Right kidney (tissue), 9 donors: ENCODE measurements at places on chromosomes 6 and 20.

DNA sequence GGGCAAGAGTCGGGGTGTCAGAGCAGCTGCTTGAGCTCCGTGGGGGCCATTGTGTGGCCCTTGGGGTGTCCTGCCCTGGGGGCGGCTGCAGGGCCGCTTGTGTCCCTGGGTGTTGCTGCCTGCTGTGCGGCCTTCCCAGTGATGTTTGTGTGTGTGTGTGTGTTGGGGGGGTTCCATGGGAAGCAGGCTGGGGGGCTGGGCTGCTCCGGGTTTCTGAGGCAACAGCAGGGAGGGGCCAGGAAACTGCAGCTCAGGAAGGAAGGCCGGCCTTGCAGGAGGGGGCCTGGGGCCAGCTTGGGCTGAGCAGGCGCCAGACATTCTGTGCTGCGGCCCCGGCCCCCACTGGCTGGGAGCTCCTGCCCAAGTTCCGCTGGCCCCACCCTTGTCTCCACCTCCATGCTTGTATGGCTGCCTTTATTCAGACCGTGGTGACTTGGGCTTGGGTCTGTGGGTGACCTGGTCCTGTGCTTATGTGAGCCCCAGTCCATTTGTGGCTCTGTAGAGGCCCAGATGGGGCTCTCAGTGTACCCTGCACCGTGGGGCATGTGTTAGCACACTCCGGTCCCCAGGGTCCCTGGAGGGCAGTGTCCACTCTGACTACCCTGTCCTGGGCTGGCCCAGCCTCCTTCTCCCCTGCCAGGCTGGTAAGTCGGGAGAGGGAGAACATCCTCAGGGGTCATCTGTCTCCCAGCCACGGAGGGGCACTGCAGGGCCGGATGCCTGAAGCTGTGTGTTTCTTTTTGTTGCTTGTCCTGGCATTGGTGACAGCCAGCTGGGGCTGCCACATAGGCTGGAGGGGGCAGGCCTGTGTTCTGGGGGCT, 4.6 kb upstream of the SOX18 start:
- peak; percentile 55 for DNase-seq

- no peak for DNase-seq
Observed at GRCh38 chr20:61460261-61461052, 208.4 kb downstream of the CDH4 start.

DNA sequence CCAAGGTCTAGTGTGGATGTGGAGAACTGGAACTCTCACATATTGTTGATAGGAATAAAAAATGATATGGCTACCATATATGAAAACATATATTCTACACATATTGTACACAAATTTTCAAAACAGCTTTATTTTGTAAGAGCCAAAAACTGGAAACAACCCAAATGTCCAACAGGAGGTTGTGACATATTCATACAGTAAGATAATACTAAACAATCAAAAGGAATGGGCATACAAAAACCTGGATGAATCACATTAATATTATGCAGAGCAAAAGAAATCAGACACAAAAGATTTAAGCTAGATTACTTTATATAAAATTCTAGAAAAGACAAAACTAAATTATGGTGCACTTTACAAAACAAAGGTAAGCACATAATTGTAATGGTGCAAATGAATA, 223.9 kb downstream of the SIM1 start:
- no peak for DNase-seq

- no peak for DNase-seq
Observed at GRCh38 chr6:5679691-5680090, 327.0 kb downstream of the NRN1 start.

DNA sequence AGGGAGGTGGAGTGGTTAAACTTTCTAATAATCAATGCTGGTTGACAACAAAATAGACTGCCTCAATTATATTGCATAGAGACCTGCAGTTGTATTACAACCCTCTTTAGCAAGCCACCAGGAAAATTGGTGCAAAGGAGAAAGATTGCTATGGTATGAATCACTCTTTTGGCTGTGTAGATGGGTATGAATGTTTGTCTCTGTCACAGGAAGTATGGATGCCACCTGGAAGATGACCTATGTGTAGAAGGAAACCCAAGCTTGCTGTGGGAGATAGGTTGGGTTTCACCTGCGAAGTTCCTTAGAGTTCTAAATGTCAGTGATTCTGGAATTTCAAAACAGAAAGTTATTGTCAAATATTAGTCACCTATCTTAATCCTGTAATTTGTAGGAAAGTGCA, 134.6 kb downstream of the SOBP start:
- DNase-seq, result no peak

- no peak for DNase-seq
Observed at GRCh38 chr20:31704225-31705119, 18.2 kb downstream of the BCL2L1 start.
